NCI-H69 (cell line): ENCODE measurements at places on chromosomes 7 and 10.

DNA sequence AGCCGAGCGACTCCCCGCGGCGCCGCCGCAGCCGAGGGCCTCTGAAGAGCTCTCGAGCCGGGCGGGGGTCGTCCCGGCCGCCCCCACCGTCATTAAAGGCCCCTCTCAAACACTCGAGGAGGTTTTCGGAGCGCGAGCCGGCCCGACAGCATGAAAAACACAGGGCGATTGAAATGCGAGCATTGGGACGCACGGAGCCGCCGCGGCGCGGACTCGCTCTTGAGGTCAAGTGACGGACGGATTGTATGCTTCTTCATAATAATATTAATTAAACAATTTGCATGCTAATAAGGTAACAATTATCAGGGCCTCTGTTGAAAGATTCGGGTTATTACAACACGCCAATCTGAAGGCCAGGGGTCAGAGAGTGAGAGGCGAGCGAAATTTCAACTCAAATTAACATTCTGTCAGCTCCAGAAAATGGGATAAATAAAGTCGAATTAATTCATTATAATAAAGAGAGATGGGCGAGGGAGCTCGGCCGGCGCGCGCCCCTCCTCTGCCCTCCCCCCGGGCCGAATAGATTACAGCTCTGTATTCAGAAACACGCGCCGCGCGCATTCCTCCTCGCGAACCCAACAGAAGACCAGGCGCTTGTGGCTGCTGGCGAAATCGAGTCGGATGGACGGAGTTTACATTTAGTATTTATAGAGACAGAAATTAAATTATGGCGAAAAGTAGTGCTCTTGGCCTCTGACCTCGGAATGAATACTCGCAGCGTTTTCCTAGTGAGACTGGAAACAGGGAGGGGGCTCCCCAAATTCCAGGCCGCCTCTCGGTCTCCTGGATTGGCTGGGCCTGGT lies 2.1 kb upstream of the UNCX start:
- DNase-seq, result no peak

- peak; percentile 64 for DNase-seq
These were observed 18.6 kb downstream of the OPALIN start for GRCh38 chr10:96339956-96340904.

- DNase-seq, result no peak
These were observed 1.2 kb downstream of the CFAP69 start for GRCh38 chr7:90246171-90246570.

GRCh38 chr10:63588436-63589167 lies 67.4 kb downstream of the REEP3 start:
- DNase-seq, result peak; percentile 61

DNA sequence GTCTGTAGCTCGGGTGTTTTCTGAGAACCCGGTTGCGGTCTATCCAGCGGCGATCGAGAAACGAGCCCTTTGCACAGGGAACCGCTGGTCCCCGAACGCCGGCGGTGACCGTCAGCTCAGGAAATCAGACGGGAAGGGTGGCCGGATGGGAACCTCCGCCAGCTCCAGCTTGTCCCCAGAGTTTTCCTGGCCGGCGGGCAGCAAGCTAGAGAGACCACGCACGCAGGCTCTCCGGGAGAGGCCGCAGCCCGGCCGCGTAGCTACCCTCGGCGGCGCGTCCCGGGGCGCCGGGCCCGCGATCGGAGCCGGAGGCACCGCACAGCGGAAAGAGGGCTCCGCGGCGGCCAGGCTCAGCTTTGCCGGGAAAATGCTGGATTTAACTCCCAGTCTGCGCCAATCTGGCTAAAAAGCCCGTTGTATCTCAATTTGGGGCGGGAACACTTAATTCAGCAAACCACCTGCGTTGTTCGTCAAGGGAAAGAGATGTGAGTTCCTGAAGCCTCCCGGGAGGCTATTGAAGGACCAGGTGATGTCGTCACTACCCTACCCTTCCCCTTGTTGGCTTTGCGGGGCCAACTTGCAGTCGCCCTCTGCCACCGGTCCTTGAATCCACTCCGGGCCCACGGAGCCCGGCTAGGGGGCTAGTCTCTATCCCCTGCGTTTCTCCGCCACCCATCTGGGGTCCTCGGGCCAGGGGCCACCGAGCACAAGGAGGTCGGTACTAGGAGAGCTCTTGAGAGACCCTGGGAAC lies 859 bp upstream of the CH25H start:
- peak; percentile 22 for DNase-seq

- no peak for DNase-seq
These were observed 54.5 kb downstream of the P4HA1 start for GRCh38 chr10:73042130-73042529.

GRCh38 chr10:108894402-108895301 lies 1028.7 kb downstream of the XPNPEP1 start:
- no peak for DNase-seq

GRCh38 chr7:131574741-131575140 lies 18.3 kb upstream of the PODXL start:
- DNase-seq, result no peak

DNA sequence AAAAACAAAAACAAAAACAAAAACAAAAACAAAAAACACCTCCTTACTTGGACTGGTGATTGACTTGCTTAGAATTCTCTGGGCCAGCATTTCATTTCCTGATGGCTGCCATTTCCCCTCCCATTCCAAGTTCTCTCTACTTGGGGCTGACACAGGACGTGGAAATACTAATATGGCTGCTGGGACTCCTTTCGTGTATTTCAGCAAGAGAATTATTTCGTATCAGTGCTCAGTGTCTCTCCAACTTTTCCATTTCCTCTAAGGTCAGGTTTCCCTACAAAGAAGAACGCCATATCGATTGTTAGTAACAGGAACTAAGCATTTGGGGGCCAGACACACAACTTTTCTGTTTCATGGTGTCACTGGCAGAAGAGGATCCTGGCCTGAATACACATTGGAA lies 22.5 kb upstream of the VAX1 start:
- DNase-seq, result no peak

GRCh38 chr7:55563596-55564325 lies 8.5 kb downstream of the VOPP1 start:
- peak; percentile 63 for DNase-seq

DNA sequence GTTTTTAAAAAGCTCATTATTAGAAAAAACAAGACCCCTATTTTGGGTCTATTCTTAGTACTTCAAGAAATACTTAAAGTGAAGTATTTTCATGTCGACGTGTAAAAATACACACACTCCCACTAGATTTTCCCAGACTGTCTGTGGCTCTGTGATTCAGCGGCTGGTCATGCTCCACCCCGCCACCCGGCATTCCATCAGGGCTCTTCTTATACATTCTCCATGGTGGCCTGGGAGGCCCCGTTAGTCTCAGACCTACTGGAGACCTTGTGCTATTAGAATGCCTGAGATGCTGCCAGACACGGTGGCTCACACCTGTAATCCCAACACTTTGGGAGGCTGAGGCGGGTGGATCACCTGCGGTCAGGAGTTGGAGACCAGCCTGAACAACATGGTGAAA lies 13.1 kb downstream of the TECPR1 start:
- DNase-seq, result no peak
